GM12891 (cell line): ENCODE measurements at places on chromosomes 7 and 10.

DNA sequence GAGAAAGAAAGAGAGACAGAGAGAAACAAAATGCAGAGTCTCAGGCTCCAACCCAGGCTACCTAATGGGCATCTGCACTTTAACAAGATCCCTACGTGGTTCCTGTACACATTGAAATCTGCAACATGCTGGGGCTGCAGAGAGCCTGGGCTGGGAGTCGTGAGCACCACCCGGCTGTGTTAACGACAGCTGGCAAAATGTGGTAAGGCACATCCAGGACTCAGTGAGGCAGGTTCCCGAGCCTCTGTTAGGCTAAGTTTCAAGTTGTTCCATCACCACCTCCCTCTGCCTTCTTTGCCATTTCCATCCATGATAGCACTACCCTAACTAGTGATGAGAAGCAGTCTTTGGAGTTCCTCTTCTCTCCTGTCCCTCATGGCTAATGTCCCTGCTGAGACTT, 1.4 kb downstream of the AKR1B10 start:
- DNase-seq = no peak

DNA sequence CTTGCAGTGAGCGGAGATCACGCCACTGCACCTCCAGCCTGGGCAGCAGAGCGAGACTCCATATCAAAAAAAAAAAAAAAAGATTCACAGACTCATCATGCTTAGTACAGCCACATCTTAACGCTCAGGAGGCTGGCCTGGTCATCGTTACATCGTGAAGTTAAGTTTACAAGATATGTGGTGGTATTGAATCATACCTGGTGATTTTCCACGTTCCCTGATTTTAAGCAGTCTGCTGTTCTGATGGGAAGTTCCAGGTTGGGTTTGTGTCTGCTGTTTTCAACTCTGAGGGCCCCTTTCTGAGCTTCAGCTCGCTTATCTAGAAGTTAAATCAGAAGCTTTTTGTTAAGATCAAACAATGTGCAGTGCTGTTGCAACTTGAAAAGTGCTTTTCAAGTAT, 6.9 kb downstream of the PPP2R2D start:
- no peak for DNase-seq

DNA sequence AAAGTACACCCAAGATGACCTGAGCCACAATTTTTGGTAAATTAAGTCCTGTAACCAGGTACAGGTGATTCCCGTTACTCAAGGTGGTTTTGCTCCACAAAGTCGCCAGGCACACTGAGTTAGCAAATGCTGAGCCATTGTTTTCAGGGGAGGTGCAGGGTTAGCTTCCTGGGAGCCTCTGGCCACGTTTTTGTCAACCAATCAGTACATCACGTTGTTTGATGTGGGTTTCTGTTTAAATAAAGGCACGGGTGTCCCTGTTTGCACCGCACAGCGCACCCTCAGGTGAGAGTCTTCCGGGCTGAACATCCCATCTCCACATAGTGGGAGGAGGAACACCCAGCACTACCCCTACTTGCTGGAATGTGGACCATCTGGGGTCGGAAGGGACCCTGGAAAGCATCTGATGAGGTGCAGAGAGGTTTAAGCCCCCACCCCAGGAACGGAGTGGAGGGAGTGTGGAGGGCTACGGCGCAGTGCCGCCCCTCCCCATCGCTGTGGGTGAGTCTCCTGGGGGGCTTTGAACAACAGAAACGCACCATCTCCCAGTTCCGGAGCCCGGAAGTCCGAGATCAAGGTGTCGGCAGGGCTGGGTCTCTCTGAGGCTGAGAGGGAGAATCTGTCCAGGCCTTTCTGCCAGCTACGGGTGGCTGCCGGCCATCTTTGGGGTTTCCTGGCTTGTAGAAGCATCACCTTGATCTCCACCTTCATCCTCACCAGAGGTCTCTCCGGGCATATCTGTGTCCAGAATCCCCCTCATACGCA, 42.5 kb downstream of the PRKAG2 start:
- no peak for DNase-seq

- no peak for DNase-seq
These were observed 7.3 kb downstream of the PCLO start for GRCh38 chr7:83155407-83155806.

- no peak for DNase-seq
These were observed 267.0 kb downstream of the FRMD4A start for GRCh38 chr10:14063531-14064285.
